Breast epithelium (tissue), 4 donors: ENCODE measurements at places on chromosomes 4 and X. TPM values are rescaled to one million over a fixed set of nuclear protein-coding genes. Genes with fewer than 3 reads are reported as not detected.

F9 gene
- not detected for total RNA-seq

ZCCHC18 gene
- total RNA-seq: 1.1 TPM

IL1RAPL1 gene
- 0.44 TPM for total RNA-seq

TLR6 gene
- total RNA-seq: 5.3 TPM

SLC25A53 gene
- total RNA-seq: 17.6 TPM

CT45A3 gene
- total RNA-seq: not detected

ELOVL6 gene
- total RNA-seq: 5.6 TPM

DRP2 gene
- total RNA-seq: under 0.01 TPM

SLC9A6 gene
- 12.9 TPM for total RNA-seq

DNA sequence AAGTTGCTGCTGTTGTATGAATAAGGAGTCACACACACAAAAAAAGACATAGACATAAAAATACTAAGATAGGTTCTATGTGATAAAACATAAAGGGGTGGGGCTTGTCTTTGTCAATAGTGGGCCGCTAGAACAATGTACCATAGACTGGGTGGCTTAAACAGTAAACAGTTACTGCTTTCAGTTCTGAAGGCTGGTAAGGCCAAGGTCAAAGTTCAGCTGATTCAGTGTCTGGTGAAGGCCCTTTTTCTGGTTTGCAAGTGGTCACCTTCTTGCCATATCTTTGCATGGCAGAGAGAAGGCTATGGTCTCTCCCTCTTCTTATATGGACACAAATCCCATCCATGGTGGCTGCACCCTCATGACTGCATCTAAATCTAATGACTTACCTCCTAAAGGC is 1980.7 kb downstream of the PCDH7 start:
- no peak for DNase-seq

DNA sequence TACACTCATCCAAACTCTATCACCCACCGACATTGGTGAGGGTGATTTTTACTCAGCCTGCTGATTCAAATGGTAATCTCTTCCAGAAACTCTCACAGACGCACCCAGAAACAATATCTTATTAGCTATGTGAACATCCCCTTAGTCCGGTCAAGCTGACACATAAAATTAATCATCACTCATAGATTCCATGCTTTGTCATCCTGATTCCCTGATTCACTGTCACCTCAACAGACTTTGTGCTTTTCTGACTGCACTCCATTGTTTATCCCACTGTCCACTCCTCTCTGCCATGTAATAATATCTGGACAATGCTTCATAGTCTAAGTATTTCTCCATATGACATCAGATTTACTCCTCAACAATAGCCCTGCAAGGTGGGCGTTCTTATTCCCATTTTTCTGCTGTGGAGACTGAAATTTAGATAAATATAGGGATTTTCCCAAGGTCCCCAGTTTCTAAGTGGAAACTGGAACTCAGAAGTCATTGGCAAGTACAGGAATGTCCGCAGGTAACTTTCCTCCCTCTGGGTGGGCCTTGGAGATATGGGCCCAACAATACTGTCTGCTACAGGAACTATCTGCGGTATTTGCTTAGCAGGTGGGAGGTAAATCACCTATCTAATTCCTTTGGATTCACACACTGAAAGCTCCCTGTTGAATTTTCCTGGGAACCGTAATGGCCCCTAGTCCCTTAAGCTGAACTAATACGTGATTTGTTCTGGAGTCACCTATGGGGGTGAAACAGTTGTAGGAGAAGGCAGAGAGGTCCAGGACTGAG is 228.6 kb upstream of the BCOR start:
- DNase-seq: no peak

- no peak for DNase-seq
These were observed 944 bp downstream of the FUNDC2 start for GRCh38 chrX:155027509-155028066.

DNA sequence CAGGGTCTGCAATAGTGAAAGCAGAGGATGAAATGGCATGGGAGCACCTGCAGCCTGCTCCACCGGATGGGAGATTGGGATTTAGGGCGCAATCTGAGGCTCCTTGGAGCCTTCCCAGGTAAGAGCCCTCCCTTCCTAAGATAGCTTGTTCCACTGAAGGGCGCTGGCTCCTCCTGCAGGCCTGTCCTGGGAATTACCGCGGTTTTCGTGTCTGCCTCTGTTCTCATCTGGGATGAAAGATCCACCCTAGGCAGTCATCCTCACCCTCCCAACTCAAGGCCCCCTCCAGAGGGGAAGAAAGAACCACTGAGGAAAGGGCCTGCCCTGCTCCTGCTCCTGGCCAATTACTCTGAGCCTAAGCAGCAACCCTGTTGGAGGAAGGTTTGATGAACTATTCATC is 547.5 kb downstream of the SMARCA1 start:
- DNase-seq: no peak

DNA sequence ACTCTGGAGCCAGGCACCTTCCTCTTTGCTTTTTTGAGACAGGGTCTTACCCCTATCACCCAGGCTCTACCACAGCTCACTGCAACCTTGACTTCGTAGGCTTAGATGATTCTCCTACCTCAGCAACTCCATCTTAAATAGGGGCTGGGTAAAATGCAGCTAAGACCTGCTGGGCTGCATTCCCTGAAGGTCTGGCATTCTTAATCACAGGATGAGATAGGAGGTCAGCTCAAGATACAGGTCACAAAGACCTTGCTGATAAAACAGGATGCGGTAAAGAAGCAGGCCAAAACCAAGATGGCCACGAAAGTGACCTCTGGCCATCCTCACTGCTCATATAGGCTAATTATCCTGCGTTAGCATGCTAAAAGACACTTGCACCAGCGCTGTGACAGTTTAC is 770.8 kb upstream of the PRKX start:
- DNase-seq: no peak

- DNase-seq: no peak
These were observed 1011.7 kb upstream of the PCDH7 start for GRCh38 chr4:29708473-29708872.

GRCh38 chr4:3276986-3277385 is 15.8 kb upstream of the RGS12 start:
- DNase-seq: peak; percentile 9

- no peak for DNase-seq
These were observed 784.3 kb downstream of the ADGRL3 start for GRCh38 chr4:61984260-61984909.

GRCh38 chrX:39258331-39258730 is 457.1 kb downstream of the MID1IP1 start:
- no peak for DNase-seq

DNA sequence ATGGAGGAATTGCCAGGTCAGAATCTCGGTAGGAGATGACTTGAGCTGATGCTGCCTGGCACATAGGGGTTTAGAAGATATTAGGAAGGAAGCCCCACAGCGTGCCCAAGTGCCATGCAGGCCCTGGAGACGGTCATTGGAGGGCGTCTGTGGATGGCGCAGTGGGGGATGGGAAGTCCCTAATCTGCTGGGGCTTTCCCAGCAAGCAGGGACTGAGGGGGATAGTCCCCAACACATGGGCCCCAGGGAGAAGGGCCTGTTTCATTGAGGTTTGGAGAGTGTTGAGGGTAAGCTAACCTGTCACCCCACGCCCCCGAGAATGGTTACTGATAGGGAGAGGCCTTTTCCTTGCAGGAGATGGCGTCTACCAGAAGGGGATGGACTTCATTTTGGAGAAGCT is 7.8 kb downstream of the TAFAZZIN start:
- DNase-seq: no peak

- no peak for DNase-seq
These were observed 21.7 kb upstream of the ATXN3L start for GRCh38 chrX:13341491-13342101.

DNA sequence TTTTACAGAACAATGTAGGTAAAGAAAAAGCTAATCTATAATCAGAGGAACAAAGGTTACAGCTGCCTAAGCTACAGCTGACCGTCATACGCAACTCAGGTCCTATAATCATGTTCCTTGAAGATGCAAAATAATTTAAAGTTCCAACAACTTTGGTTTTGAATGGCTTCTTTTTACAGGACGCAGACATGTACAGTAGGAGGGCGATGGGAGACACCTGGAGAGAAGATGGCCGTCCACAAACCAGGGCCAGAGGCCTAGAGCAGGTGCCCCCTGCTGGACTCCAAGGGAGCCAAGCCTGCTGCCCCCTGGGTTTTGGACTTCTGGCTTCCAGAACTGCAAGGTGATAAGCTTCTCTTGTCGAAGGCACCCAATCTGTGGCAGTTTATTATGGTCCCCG is 10.6 kb downstream of the HGFAC start:
- no peak for DNase-seq

- DNase-seq: no peak
These were observed 298.2 kb upstream of the FSTL5 start for GRCh38 chr4:162461952-162462351.

- DNase-seq: no peak
These were observed at the start of gene CWH43 for GRCh38 chr4:48985976-48986653. Gene CWH43 (plus strand): TSS chr4:48986275. CDS start chr4:48986430, 155 bp downstream.

DNA sequence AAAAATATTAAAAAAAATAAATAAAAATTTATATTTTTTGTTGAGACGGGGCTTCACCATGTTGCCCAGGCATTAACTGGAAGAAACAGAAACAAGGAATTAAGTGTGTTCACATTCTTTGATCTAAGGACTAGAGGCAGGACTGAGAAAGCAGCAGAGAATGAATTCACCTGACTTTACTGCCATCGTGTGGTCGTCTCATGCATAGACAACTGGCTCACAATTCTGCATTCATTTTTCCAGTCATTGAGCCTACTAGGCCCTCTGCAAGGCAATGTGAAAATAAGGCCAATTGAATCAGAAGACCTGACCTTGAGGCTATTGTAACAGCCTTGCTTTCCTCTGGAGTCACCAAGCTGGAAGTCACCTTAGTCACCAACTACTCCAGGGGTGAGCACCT is 37.4 kb downstream of the LHFPL1 start:
- no peak for DNase-seq

GRCh38 chr4:75107755-75108612 is 175.1 kb downstream of the PARM1 start:
- no peak for DNase-seq

- no peak for DNase-seq
These were observed 53.8 kb upstream of the ATXN3L start for GRCh38 chrX:13373431-13374187.

GRCh38 chr4:5895287-5895686 is 2.4 kb upstream of the CRMP1 start:
- DNase-seq: no peak

GRCh38 chr4:55308071-55308470 is 38.0 kb upstream of the SRD5A3 start:
- no peak for DNase-seq

DNA sequence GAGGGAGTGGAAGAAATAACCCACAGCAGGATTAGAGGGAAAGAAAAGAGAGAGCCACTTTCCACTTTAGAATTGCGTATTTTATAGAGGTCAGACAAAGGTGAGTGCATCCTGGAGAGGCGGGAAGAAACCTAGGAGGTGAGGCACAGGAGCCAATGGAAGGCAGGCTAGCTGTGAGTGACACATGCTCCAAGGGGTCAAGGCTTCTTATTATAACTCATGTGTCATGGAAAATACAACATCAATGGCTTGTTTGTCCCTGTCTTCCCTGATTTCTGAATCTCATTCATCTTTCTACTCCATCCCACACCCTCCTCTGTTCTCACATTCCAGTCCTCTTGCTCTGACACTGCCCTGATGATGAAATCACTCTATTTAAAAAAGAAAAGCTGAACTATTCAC is 14.4 kb downstream of the ANXA3 start:
- no peak for DNase-seq

DNA sequence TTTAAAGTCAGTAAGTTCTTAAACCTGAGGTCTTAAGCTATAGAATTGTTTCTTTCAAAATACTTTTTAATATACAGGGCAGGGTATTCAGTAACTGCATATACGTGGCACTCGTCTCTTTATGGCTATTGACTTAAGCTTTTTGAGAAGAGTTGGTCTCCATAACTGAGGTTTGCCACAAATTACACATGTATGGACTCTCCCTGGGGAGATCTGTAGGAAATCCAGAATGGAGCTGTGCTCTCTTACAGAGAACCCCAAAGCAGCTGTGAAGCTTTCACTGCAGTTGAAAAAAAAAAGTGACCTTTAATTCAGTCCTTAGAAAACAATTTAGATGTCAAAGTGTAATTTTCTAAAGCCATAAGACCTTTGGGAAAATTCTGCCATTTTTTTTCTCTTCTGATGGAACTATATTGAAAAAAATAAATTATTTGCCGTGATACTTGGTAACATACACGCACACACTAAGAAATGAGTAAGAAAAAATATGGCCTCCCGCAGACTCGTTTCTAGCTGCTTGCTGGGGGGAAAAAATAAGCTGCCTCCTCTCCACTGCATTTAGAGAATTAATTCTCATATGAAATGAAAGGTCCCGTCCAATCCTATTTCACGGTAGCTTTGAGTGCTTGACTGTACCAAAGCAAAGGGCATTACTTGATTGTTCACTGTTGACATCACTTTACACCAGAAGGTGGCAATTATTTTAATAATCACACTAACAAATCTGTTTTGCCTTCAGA is 159.4 kb upstream of the TENM3 start:
- DNase-seq: no peak

DNA sequence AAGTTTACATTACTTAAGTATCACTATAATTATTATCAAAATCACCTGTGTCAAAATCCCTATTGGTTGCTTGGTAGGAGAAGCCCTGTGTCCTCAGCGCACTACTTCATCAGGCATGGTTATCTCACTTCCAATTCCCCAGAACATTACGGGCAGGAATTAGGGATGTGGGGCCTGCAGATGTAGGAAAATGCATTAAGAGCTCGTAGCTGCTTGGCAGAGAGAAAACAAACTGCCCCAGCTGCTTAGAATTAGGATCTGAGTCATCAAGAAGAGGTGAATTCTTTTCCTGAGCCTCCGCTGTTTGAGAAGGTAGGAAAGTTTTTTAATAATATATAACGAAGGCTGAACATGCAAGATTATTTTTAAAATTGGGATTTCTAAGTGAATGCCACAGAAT is 31.1 kb upstream of the CLNK start:
- DNase-seq: no peak

GRCh38 chrX:14546190-14546589 is 16.9 kb downstream of the GLRA2 start:
- DNase-seq: no peak
